ENCODE measurements at places on chromosomes 16 and 17. TPM values are rescaled to one million over a fixed set of nuclear protein-coding genes. Genes with fewer than 3 reads are reported as not detected.
A peak's percentile ranks its signal among the peaks of the same experiment; 100 is the strongest.

- H3K27ac ChIP-seq, result no peak overlapping the region
- no peak overlapping the region for H3K4me3 ChIP-seq
- H3K27me3 ChIP-seq, result no peaks in the 10 kb centered on the region
- no peaks in the 10 kb centered on the region for H3K36me3 ChIP-seq
Observed at GRCh38 chr17:64994781-64995538, 61.6 kb downstream of the GNA13 start.

- DNase-seq, result no peak
- H3K27ac ChIP-seq, result no peak overlapping the region
- H3K4me1 ChIP-seq, result no peaks in the 10 kb centered on the region
- no peaks in the 10 kb centered on the region for H3K36me3 ChIP-seq
Observed at GRCh38 chr17:63222655-63223054, 223.5 kb downstream of the CYB561 start.

The EVI2A gene
- total RNA-seq, result 0.13 TPM

The TBC1D3E gene
- total RNA-seq, result not detected

The TBX2 gene
- total RNA-seq, result 0.13 TPM

DNA sequence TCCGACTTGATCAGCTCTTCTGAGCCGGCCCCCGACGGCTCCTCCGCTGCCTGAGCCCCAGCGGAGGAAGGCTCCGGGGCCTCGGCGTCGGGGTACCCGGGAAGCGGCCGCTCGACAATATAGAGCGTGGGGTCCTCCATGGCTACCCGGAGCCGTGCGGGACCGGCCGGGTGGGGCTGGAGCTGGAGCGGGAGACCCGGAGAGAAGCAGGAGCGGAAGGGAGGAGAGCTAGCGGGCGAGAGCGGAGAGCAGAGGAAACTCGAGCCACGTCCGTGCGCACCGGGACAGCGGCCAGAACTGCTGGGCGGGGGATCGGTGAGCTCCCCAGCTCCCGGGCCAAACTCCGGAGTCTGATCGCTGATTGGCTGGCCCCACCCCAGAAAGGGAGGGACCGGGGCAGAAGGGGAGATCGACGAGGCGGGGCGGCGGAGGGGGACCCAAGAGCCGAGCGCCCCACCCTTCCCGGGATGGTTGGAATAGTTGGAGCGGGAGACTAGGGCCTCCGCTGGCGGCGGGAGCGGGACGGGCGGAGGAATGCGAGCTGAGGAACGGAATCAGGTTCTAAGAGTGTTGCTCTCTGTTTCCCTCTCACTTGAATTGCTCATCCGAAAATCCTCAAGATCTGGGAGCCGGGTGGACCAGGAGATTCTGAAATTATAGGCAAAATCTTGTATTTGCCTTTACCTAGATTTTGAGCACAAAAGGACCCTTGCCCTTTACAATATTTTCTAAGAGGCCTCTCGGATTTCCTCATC, at the start of gene CAVIN1:
TSS of gene CAVIN1 (minus strand) at position 299 of the 755 bp plus-strand sequence. CDS start at position 140, 159 bp downstream.
- H3K27ac ChIP-seq, result peak within 1 kb of the TSS; percentile 71
- peak within 1 kb of the TSS; percentile 64 for H3K4me3 ChIP-seq
- DNase-seq, result peak; percentile 99
- H3K36me3 ChIP-seq, result peaks cover 27% of the 10 kb centered on the region
- peaks cover 33% of the 10 kb centered on the region for H3K4me1 ChIP-seq

- H3K4me1 ChIP-seq, result no peaks in the 10 kb centered on the region
- peak; percentile 13 for DNase-seq
- H3K27ac ChIP-seq, result no peak overlapping the region
- no peaks in the 10 kb centered on the region for H3K36me3 ChIP-seq
- no peak overlapping the region for H3K4me3 ChIP-seq
Observed at GRCh38 chr16:80317599-80318037, 223.2 kb upstream of the DYNLRB2 start.

DNA sequence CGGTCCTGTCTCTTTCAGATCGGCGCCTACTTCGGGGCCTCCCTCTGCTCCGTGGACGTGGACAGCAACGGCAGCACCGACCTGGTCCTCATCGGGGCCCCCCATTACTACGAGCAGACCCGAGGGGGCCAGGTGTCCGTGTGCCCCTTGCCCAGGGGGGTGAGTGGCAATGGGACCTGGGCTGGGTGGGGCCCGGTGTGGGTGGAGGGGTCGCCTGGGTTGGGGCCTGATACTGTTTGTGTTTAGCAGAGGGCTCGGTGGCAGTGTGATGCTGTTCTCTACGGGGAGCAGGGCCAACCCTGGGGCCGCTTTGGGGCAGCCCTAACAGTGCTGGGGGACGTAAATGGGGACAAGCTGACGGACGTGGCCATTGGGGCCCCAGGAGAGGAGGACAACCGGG, 37.7 kb downstream of the ITGAM start:
- no peak overlapping the region for H3K27ac ChIP-seq
- no peak for DNase-seq
- H3K27me3 ChIP-seq, result no peaks in the 10 kb centered on the region
- H3K4me3 ChIP-seq, result no peak overlapping the region
- H3K36me3 ChIP-seq, result no peaks in the 10 kb centered on the region

DNA sequence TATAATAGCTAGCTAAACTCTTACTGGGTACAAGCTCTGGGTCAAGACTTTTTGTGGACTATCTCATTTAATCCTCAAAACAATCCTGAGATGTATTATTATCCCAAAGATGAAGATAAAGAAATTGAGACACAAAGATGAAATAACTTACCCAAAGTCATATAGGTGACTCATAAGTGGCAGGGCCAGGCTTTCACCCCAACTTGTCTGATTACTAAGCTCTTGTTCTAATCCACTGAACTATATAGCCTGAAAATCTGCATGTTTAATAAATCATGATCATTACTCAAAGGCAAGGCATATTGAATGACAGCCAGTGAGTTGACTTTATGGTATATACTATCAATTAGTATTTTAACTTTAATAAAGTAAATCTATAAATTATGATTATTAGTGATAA, 77.4 kb downstream of the SKAP1 start:
- DNase-seq, result no peak
- peaks cover 2% of the 10 kb centered on the region for H3K4me1 ChIP-seq
- no peaks in the 10 kb centered on the region for H3K27me3 ChIP-seq
- H3K27ac ChIP-seq, result no peak overlapping the region
- no peaks in the 10 kb centered on the region for H3K36me3 ChIP-seq

DNA sequence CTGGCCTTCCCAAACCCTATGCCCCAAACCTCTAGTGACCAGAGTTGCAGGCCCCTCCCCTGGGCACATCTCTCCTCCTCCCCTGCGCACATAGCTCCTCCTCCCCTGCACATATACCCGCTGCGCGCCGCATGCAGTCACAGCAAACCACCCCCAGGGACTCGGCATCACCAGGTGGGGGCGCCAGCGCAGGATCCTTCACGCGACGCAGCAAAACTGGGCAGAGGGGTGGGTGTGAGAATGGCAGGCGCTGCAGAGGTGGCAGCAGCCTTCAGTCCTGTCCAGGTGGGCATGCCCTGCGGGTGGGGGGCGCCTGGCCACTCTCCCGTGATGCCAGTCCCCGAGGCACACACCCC, 5.6 kb downstream of the CORO6 start:
- peaks cover 27% of the 10 kb centered on the region for H3K4me1 ChIP-seq
- peak; percentile 56 for DNase-seq
- H3K4me3 ChIP-seq, result no peak overlapping the region
- no peaks in the 10 kb centered on the region for H3K36me3 ChIP-seq
- H3K27ac ChIP-seq, result no peak overlapping the region

The SP6 gene
- total RNA-seq, result 7.9 TPM

GRCh38 chr17:75535119-75535537, 9.6 kb downstream of the LLGL2 start:
- no peak overlapping the region for H3K27ac ChIP-seq
- no peaks in the 10 kb centered on the region for H3K27me3 ChIP-seq
- H3K4me3 ChIP-seq, result no peak overlapping the region
- H3K36me3 ChIP-seq, result no peaks in the 10 kb centered on the region
- H3K4me1 ChIP-seq, result peaks cover 10% of the 10 kb centered on the region
- no peak for DNase-seq

GRCh38 chr16:71338632-71339031, 19.9 kb upstream of the CALB2 start:
- DNase-seq, result no peak
- H3K36me3 ChIP-seq, result no peaks in the 10 kb centered on the region
- no peaks in the 10 kb centered on the region for H3K4me1 ChIP-seq
- H3K27me3 ChIP-seq, result peaks cover 13% of the 10 kb centered on the region

DNA sequence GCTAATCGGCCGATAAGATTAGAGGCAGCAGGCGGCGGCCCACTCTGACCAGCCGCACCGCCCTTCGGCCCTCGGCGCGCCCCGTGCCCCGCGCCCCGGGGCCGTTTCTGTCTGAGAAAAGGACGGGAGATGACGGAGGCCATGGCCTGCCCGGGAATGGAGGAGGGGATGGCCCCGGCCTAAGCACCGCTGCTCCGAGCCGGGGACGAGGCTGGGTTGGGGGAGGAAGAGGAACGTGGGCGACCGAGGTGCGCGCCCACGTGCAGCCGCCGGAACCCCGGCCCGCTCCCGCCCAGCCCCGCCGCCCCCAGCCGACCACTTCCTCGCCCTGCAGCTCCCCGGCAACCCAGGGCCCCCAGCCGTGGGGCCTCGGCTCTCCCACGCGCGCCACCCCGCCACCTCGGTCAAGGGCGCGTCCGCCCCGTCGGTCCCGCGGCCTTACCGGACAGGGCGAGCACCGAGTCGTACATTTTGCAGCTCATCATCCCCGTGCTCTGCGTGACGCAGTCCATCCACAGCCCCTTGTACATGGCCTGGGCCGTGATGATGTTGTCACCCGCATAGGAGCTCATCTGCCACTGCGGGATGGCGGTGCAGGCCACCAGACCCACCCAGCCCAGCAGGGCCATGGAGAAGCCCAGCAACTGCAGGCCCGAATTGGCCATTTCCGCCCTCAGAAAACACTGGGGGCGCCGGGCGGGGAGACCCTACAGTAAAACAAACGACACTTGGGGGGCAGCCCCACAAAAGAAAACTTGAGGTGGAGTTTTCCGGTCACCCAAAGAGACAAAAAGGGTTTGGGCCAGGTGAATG, 693 bp downstream of the CLDN7 start:
- DNase-seq, result peak; percentile 21
- no peaks in the 10 kb centered on the region for H3K27me3 ChIP-seq
- peaks cover 36% of the 10 kb centered on the region for H3K36me3 ChIP-seq
- H3K4me3 ChIP-seq, result no peak overlapping the region
